ENCODE measurements at places on chromosomes 16 and 17. TPM values are rescaled to one million over a fixed set of nuclear protein-coding genes. Genes with fewer than 3 reads are reported as not detected.

Gene FSCN2
- 2.1 TPM for total RNA-seq

Gene FUS
- total RNA-seq: 272 TPM

- no peak overlapping the region for H3K4me3 ChIP-seq
- no peaks in the 10 kb centered on the region for H3K27me3 ChIP-seq
- no peaks in the 10 kb centered on the region for H3K4me1 ChIP-seq
Observed at GRCh38 chr17:17347956-17348871, 45.0 kb downstream of the NT5M start.

Gene DYNLL2
- 25.2 TPM for total RNA-seq

Gene PDIA2
- total RNA-seq: 0.28 TPM

GRCh38 chr17:50956750-50957523 is 90.8 kb upstream of the TOB1 start:
- DNase-seq: peak; percentile 60
- H3K4me3 ChIP-seq: no peak overlapping the region
- H3K36me3 ChIP-seq: peaks cover 7% of the 10 kb centered on the region
- H3K4me1 ChIP-seq: no peaks in the 10 kb centered on the region
- H3K27ac ChIP-seq: no peak overlapping the region
- H3K27me3 ChIP-seq: no peaks in the 10 kb centered on the region

DNA sequence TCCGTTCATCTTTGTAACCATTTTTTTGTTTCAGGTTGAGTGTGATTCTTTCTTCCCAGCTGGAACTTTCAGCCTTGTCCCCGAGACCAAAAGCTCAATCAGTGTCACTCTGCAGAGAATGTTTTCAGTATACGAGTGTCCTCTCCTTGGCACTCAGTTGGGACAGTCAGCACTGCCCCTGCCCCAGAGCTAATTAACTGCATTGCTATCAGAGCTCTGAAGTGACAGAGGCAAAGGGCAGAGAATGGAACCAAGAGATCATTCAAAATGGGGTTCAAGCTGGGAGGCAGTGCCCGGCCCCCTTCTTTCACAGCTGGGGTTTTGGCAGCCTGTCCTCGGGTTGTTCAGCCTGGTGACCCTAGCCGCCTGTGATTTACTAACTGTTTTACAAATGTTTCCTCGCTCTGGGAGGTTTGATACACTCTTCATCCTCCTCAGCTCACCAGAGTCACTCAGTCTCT is 195.9 kb upstream of the TBX2 start:
- no peak overlapping the region for H3K27ac ChIP-seq
- DNase-seq: peak; percentile 97
- H3K36me3 ChIP-seq: no peaks in the 10 kb centered on the region
- H3K4me3 ChIP-seq: no peak overlapping the region
